EH (cell line): ENCODE measurements at places on chromosomes 16 and 17.

DNA sequence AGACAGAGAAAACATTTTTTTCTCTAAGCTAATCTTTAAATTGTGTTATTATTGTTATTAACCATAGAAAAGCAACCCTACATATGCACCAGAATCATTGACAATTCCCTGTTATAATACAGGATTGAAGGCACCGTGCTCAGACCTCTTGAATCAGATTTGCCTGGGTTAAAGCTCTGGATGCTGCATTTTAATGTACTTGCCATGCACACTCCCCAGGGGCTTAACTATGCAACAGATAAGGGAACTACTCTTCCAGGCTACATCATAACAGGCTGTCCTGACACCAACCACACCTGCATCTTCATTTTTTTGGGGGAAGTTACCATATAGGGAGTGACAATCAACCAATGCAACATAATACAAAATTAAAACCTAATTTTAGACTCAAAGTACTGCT is 1187.6 kb upstream of the CDH8 start:
- DNase-seq: no peak

DNA sequence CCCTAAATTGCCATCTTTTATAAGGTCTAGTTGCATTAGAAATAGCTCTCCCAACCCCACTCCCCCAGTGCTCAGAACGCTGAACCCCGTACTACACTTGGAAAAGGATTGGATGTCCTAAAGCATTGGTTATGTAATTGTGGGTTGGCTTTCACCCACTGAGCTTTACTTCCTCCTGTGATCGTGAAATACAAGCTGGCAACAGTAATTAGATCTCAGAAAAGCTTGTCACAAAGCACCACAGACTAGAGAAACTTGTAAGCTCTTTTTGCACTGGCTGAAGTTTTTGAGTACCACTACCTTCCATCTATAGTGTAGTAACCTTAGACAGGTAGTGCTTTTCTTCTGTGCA is 54.4 kb downstream of the SIAH1 start:
- DNase-seq: no peak

DNA sequence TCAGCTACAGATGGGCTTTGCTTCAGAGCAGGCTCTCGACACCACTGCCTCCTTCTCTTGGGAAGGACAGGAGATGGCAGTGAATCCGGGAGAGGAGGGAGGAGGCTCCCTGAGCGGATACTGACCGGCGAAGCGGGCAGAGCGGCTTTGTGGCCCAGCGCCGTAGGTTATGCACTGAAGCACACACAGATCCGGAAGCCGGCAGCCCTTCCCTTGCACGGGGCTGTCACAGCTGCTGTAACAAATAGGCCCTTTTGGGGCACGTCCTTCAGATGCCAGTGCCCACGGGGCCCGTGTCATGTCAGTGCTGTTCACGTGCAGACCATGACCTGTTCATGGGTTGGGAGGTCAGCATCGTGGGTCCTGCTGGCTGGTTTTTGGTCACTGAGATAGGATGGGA is 144.7 kb upstream of the CHMP6 start:
- DNase-seq: no peak

GRCh38 chr16:50340578-50340977 is 28.2 kb downstream of the BRD7 start:
- peak; percentile 30 for DNase-seq

- no peak for DNase-seq
These were observed 65.5 kb downstream of the IQCK start for GRCh38 chr16:19783363-19784182.

DNA sequence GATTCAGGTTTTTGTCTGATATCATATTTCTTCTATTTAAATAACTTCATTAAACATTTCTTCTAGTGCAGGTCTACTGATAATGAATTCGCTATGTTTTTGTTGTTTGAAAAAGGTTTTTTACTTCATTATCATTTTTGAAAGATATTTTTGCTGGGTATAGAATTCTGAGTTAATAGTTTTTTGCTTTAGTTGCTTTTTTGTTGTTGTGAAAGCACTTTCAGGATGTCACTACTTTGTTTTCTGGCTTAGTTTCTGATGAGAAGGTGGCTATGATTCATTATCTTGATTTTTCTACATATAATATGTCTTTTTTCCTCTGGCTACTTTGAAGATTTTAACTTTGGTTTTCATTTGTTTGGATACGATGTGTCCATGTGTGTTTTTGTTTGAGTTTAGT is 3.5 kb downstream of the ZFP1 start:
- no peak for DNase-seq

DNA sequence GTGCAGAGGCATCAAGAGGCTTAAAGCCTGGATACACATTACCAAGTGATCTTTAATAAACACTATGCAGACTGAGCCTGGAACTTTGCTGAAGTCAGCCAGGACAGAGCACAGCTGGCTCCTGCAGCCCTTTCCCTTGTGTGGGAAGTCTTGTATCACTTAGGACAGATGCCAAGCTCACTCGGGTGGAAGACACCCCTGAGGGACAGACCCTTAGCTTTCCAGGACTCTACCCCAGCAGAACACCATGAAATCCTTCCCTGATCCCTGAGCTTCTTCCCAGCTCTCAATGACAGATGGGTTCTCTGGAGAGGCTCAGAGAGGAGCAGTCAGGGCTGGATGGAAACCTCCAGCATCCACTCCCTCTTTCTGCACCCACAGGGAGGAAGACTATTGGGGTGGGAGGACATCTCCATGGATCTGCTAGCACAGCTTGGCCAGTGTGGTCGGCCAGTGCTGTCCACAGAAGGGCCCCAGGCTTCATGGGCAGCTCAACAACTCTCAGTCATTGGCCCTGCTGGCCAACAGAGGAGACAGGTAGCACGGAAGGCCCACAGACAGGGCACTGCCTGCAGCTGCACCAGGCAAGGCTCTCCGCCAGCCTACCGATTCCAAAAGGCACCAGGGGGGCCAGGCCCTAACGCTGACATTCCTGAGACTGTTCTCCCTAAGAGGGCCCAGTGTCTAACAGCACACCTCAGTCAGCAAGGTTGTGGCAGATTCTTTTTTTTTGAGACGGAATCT is 15.9 kb downstream of the RAB5C start:
- no peak for DNase-seq

GRCh38 chr16:66513111-66513723 is 36.7 kb downstream of the TK2 start:
- DNase-seq: no peak

DNA sequence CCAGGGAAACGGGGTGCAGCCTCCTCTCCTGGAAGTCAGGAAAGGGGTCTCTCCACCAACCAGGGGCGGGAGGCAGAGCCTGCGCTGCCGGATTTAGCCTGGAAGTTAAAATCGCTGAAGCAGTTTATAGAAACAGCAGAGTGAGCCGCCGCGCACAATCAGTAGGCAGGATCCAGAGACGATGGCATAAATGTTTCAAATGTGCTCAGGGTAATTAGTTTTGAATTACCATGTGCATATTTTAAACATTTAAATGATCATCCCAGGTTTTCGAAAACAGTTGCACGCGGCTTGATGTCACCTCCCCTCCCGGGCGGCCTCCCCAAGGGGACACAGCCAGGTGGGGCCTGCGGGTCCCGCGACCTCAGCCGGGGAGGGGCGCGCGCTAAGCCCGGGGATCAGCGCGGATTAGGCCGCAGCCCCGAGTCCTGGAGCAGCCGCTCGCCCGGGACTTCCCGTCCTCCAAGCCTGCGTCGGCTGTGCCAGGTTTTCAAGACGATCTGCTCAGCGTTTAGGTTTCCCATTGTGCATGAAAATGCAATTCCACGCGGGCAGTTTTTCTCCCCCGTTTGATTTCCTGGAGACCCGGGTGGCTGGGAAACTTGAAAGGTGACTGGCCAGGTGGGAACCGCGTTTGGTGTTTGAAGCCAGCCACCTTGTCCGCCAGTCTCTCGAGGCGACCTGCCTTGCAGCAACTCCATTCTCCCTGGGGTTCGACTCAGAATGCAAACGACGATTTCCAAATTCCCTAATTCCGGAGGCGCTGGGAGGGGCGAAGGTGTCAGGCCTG is 78.3 kb downstream of the RPA1 start:
- DNase-seq: peak; percentile 39

DNA sequence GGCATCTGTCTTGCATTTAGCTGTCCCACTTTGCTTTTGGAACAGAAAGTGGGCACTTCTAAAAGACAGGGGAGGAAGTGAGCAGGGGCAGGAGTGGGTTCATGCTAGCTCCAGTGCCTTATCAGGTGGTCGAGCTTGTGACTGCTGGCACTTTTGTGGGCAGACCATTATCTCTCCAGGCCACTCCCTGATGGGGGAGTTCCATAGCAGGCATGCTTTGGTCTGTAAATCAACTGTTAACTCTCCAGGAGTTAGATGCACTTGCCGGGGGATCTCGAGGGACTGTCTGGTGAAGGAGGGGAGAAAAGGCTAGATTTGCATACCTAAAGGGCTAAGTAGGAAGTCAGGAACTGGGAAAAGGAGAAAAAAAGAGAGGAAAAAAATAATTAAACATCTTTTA is 9.3 kb upstream of the CARD14 start:
- no peak for DNase-seq

- no peak for DNase-seq
These were observed 182.8 kb upstream of the TOX3 start for GRCh38 chr16:52729731-52730130.

GRCh38 chr16:53898993-53899392 is 195.0 kb downstream of the FTO start:
- peak; percentile 22 for DNase-seq

- peak; percentile 45 for DNase-seq
These were observed 20.2 kb upstream of the GSE1 start for GRCh38 chr16:85592700-85593493.

- DNase-seq: no peak
These were observed 124.0 kb downstream of the DYNLRB2 start for GRCh38 chr16:80664786-80665185.

- no peak for DNase-seq
These were observed 16.4 kb upstream of the CCL23 start for GRCh38 chr17:36034127-36034526.

GRCh38 chr17:7383742-7384488 is 3.0 kb downstream of the TNK1 start:
- DNase-seq: peak; percentile 42

- DNase-seq: no peak
These were observed at the start of gene RAP1GAP2 for GRCh38 chr17:2796164-2797125. Gene RAP1GAP2, plus strand, starts transcription at chr17:2796438. Its CDS starts 90 bp downstream, at chr17:2796528.

- DNase-seq: no peak
These were observed 7.3 kb upstream of the CD7 start for GRCh38 chr17:82324566-82325285.

- no peak for DNase-seq
These were observed 516.8 kb downstream of the MAF start for GRCh38 chr16:79083508-79084299.

DNA sequence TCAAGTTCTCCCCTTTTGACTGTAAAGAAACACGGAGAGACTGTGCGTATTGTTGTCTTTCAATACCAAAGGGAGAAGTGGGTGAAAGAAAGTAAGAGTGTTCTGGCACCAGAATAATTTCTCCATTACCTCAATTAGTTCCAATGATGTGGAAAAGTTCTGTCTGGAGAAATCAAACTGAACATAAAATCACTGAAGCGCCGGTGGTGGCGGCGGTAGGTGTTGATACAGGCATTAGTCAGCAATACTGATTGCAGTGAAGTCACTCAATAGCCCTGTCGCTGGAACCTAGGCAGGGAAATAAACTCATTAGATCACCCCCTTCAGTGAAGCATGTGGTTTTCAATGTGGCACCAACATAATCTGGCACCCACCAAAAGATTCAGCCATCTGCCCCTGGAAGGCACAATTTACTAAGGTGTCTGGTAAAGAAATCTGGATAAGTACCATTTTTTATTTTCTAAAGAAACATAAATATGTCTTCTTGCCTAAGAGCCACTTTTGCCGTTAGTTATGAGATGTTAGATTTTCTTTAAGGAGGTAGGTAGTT is 274.2 kb upstream of the SOX9 start:
- DNase-seq: no peak

DNA sequence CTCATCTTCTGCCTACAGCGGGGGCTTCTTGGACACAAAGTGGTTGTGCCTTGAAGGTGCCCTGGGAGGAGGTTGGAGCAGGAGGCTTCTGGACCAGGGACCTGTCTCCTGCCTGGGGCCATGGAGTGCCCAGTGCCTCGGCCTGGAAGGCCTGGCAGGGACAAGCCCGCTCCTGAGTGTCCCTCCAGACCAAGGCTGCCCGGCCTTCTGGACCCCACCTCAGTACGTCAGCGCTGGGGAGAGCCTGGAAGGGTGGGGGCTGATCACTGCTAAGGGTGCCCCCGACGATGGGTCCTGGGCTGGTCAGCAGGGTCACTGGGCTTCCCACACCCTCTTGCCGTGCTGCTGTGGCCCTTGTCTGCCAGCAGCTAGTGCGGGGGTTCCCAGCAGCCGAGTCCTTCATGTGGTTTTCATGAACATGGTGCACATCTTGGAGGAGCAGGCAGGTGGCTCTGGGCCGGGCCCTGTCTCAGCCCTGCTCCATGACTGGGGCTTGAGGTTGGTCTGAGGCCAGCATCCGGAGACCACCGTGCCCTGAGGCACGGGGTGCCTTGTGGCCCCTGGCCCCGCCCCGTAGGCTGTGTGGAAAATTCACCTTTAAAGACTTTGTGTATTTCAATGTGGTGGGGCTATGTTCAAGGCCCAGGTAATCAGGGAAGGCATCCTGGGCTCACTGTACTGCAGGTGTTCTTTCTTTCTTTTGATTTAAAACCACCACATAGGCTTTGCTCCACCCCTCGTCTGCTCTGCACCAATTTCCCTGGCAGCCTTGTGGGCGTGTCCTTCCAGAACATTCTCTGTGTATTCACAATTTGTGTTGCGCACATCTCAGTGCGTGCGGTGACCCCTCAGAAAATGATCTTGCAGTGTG is 22.4 kb downstream of the MGRN1 start:
- no peak for DNase-seq

DNA sequence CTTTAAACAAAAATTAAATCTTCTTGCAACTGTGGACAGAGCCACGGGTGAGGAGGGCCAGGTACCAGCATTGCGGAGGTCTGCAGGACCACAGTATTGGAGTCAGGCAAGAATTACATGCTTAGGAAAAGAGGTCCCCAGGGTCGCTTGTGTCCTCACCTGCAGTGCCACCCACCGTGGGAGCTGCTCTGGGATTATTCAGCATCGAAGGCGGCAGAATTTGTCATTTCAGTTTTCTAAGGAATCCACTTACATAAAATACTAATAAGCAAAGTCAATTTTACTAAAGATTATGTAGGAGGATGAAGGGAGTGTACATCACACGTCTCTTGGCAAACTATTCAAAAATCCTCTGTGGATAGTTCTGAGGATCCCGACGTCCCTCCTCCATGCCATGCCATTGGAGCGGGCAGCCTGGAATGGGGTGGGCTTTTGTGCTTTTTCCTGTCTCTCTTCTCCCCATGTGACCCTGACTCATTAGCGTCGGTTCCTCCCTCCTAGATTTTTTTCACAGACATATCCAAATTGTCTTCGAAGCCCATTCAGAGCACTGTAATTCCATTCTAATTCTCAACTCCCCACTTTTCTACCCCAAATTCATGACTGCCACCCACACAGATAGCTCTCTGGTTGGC is 3.0 kb upstream of the PIK3R6 start:
- DNase-seq: no peak

GRCh38 chr17:40534371-40535189 is 30.7 kb downstream of the CCR7 start:
- no peak for DNase-seq

GRCh38 chr16:49503256-49504022 is 129.8 kb downstream of the C16orf78 start:
- DNase-seq: no peak

GRCh38 chr17:48530887-48531272 is at the start of gene HOXB1:
Gene HOXB1, minus strand, starts transcription at chr17:48531011. Its CDS starts 107 bp downstream, at chr17:48530904.
- DNase-seq: no peak

GRCh38 chr17:72408641-72409040 is 287.8 kb downstream of the SOX9 start:
- DNase-seq: no peak

- peak; percentile 39 for DNase-seq
These were observed 1.5 kb upstream of the ALDH3A2 start for GRCh38 chr17:19646788-19647696.
